ENCODE measurements at places on chromosomes 6 and 20. TPM values are rescaled to one million over a fixed set of nuclear protein-coding genes. Genes with fewer than 3 reads are reported as not detected.
A peak's percentile ranks its signal among the peaks of the same experiment; 100 is the strongest.

Gene HAO1
- total RNA-seq, result not detected

DNA sequence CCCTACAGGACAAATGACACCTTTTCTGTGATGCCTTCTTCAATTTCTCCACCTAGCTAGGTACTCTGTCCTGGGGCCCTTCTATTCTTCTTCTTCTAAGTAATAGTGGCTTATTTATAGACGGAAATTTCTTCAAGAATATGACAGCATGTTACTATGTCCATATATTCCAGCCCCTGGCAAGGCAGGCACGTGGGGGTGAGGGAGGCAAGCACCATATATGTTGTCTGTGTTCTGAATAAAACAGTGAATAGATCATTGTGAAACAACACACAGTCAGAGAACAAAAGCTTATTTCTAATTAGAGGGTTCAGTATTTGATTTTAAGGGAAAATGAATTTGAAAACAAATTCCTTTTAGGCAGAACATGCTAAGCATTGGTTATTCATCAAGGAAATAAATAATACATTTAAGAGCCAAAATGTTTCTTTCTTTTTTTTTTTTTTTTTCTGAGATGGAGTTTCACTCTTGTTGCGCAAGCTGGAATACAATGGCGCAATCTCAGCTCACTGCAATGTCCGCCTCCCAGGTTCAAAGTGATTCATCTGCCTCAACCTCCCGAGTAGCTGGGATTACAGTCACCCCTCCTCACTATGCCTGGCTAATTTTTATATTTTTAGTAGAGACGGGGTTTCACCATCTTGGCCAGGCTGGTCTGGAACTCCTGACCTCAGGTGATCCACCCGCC lies 6.2 kb downstream of the HEBP2 start:
- H3K4me3 ChIP-seq, result no peak overlapping the region
- peak overlapping the region; percentile 84 for H3K27ac ChIP-seq
- no peaks in the 10 kb centered on the region for H3K27me3 ChIP-seq
- H3K4me1 ChIP-seq, result peaks cover 38% of the 10 kb centered on the region

Gene PKIG
- 4.7 TPM for total RNA-seq

- no peak overlapping the region for H3K27ac ChIP-seq
- no peaks in the 10 kb centered on the region for H3K36me3 ChIP-seq
- DNase-seq, result no peak
- peaks cover 2% of the 10 kb centered on the region for H3K27me3 ChIP-seq
- no peak overlapping the region for H3K4me3 ChIP-seq
- H3K4me1 ChIP-seq, result no peaks in the 10 kb centered on the region
Observed at GRCh38 chr20:54849741-54850140, 374.3 kb downstream of the DOK5 start.

Gene WFDC5
- total RNA-seq, result not detected

Gene LY86
- total RNA-seq, result 1.8 TPM

Gene CTCFL
- not detected for total RNA-seq

GRCh38 chr6:137968901-137969300 lies 101.8 kb downstream of the TNFAIP3 start:
- H3K4me1 ChIP-seq, result peaks cover 59% of the 10 kb centered on the region
- DNase-seq, result no peak
- peak overlapping the region; percentile 27 for H3K4me3 ChIP-seq
- H3K36me3 ChIP-seq, result no peaks in the 10 kb centered on the region
- no peaks in the 10 kb centered on the region for H3K27me3 ChIP-seq

GRCh38 chr6:7566107-7566506 lies 23.9 kb upstream of the SNRNP48 start:
- H3K36me3 ChIP-seq, result no peaks in the 10 kb centered on the region
- no peak for DNase-seq
- peaks cover 32% of the 10 kb centered on the region for H3K27me3 ChIP-seq

All from activated naive CD4-positive, alpha-beta T cell treated with anti-CD3 and anti-CD28 coated beads for 36 hours (primary cell).